ENCODE measurements at places on chromosomes 6 and 20.

DNA sequence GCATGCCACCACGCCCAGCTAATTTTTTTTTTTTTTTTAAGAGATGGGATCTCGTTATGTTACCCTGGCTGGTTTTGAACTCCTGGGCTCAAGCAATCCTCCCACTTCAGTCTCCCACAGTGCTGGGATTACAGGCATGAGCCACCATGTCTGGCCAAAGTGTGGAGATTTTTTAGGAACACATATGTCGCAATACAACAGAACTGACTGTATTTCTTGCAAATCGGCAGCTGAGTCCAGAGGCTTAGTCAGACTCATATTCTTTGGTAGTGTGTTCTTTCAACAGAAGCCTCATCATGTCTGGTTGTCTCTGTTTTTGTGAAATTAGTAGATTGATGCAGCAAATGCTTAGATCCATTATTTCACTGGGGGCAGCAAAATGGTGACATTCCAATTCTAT is 23.9 kb upstream of the CD164 start:
- DNase-seq = no peak

- no peak for DNase-seq
These were observed 279.6 kb upstream of the JARID2 start for GRCh38 chr6:14966096-14966905.

GRCh38 chr6:111989743-111990142 is 64.2 kb upstream of the CCN6 start:
- DNase-seq = no peak

DNA sequence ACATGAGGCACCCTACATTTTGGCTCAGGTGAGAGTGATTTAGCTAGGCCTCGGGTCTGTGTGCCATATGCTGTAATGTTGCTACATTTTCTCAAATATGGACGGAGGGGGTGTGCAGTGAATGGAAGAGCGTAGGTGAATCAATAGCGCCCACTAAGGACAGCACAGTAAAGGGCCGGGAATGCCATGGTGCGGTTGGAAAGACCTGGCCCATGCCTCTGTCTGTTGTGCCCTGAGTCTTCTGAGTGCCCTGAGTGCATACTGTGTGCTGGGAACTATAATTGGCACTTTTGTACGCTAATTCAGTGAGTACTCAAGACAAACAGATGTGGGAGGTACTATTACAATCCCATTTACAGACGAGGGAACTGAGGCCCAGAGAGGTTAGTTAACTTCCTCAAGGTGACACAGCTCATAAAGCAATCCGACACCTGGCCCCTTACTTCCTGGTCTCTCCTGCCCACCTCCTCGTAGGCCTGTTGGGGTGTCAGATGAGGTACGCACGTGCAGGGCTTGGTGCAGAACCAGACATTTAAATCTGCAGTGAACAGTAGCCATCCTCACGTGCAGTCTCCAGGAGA is 17.3 kb downstream of the SLC22A1 start:
- no peak for DNase-seq

- no peak for DNase-seq
These were observed 537 bp downstream of the TCP1 start for GRCh38 chr6:159788753-159789376.

DNA sequence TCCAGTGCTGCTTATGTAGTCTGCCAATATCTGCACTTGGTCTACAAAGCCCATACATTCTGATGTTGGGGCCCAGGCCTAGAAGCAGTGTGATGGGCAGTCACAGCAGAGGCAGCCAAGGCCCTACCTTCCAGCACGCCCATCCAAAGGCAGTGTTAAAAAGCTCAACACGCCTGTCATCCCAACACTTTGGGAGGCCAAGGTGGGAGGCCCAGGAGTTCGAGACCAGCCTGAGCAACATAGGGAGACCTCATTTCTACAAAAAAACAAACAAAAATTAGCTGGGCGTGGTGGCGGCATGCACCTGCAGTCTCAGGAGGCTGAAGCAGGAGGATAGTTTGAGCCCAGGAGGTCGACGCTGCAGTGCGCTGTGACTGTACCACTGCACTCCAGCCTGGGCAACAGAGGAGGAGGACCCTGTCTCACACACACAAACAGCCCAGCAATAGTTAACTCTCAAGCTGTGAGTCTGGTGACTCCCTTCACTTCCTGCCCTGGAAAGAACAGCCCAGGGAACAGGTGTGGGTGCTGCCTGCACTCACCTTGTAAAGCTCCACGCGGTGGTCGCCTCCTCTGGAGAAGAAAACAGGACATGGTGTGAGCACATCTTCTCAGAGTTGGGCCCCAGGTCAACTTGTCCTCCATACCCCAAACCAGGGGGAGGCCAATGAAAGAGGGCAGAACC is 68.8 kb downstream of the PYGB start:
- no peak for DNase-seq

DNA sequence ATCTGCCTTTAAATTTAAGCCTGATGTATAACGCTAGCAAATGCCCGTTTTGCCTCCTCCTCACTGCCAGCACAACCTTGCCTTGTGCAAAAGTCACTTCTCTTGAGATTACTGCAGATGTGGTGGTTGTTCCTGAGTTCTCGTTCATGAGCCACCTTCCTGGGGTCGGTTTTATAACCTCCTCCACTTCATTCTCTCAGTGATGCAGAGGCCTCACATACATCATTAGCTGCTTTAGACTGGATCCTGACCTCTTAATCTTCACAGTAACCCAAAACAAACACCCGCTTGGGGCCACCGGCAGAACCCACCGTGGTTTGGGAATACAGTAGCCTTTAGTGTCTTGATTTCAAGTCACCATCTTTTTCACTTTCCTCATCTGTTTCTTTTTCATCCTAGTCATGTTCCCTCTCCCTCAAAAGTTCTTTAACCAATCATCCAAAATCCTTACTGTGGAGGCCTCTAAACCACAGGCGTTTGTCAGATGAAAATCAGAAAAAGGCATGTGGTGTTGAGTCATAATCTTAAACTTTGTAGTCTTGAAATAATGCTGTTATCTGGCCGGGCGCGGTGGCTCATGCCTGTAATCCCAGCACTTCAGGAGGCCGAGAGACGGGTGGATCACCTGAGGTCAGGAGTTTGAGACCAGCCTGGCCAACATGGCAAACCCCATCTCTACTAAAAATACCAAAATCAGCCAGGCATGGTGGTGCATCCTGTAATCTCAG is 430.3 kb upstream of the SOX4 start:
- no peak for DNase-seq

- peak; percentile 53 for DNase-seq
These were observed at the start of the genes HSPA1A and HSPA1L for GRCh38 chr6:31815025-31815838. Gene HSPA1A (plus strand): TSS chr6:31815543. CDS start chr6:31815757, 214 bp downstream. Gene HSPA1L (minus strand): TSS chr6:31815283. CDS start chr6:31811972, 3,311 bp downstream.

DNA sequence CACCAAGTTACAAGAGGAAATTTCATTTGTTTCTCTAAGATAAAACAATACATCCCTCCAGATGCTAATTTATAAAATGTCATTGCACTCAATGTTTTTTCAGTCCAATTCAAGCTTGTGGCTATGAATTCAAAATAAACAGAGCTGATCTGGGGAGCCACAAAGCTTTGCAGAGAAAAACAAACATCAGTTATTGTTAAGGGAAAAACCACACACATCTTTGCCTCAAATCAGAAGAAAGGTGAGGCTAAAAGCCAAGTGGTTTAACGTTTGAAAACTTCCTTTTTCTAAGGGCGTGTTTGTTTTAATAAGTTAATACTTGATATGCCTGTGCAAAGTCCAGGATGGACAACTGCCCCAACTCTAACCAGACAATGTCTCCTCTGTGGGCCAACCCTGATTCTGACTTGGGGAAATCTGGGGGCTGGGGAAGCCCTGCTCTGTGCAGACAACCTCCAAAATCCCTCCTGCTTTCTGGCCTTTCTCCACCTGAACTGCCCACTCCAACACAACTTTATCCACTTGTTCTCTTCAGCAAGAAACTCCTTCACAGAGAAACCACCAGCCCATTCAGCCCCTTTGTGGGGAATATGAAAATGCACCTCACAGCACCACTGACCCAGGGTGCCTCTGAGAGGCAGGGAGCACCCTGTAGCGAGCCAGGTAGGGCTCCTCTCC is 44.6 kb upstream of the NT5E start:
- no peak for DNase-seq

DNA sequence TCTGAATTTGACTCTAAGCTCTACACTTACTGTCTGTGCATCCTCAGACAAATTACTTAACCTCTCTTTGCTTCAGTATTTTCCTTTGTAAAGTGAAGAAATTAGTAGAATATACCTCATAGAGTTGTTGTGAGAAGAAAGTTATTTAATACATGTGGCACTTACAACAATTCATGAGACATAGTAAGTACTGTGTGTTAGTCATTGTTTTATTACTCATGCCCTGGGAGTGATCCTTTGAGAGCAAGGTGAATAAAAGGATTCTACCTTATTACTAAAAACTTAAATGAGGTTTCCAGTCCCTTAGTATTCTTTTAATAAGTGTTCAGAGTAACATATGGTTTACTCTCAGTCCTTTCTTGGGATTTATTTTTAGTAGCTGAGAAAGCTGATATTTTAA is 233.6 kb upstream of the MAP3K7 start:
- no peak for DNase-seq

GRCh38 chr6:139154881-139155547 is 20.1 kb downstream of the HECA start:
- no peak for DNase-seq

GRCh38 chr6:136037242-136037875 is 185.9 kb downstream of the PDE7B start:
- DNase-seq = no peak

GRCh38 chr6:28205879-28206278 is 19.2 kb upstream of the ZSCAN9 start:
- no peak for DNase-seq

- no peak for DNase-seq
These were observed 169.6 kb downstream of the PLCB1 start for GRCh38 chr20:8301655-8302054.

DNA sequence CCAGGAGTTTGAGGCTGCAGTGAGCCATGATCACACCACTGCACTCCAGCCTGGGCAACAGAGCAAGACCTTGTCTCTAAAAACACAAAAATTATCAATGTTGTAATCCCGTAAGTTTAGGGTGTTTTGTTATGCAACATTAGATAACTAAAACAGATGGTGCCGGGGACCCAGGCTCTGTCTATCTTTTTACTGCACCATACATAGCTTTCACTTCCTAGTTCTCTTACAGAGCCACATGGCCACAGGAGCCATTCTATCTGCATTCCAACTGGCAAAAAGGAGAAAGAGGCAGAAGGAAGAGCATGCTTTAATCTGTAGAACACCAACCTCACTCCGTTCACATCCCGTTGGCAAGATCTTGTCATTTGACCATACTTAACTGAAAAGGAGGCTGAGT is 5.4 kb upstream of the TCF15 start:
- no peak for DNase-seq
